Stimulated activated CD4-positive, alpha-beta T cell treated with anti-CD3 and anti-CD28 coated beads, Interleukin-15, amount 100 ng/mL, for 48 hours (primary cell): ENCODE measurements at places on chromosomes 3 and 15.

DNA sequence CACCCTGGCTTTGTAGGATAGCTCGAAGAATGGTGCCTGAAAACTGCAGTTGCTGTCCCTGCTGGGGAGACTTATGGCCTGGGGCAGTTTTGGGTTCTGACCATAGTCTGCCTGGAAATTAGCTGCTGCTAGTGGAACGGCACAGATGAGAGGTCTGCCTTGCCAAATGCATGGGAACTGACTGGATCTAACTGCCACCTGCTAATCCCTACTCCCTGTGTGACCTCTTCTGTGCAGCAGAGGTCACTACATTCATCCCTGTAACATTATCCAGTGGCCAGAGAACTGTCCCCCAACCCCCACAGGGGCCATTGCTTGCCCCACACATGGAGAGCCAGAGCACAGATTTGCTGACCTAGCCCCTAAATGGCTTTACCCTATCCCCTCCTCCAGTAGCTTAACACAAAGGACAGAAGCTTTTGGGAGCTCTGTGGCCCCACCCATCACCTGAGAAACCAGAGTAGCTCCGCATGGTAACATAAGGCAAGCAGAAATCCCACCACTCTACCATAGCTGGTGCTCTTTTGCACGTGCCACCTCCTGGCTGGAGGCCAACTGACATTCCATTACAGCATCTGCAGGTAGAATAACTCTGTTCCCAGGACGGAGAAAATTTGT, 840.0 kb downstream of the EPHA3 start:
- DNase-seq: no peak

DNA sequence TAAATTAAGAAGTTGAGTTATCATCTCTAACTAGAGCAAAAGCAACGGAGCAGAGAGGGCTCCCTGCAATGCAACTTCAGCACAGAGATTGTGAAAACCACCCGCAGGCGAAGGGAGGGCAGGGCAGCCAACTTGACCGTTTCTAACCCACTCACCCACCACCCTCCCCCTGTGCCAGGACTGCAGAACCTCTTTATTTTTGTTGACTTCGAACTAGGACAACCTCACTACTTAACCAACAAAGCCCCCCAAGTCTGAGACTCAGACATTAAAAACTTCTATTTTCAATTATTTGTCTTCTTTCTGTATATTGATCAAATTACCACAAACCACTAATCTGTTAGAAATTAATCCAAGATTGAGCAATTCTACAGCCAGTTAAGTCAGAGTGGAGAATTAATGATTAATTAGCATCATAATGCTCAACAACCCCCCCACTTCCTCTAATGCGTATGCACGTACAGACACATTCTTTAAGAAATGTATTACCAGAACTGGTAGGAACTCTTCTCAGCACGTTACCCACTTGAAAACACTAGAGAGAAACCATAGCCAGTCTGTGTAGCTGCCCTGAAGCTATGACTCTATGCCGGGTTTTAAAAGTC, 2.0 kb downstream of the MGLL start:
- DNase-seq: no peak

DNA sequence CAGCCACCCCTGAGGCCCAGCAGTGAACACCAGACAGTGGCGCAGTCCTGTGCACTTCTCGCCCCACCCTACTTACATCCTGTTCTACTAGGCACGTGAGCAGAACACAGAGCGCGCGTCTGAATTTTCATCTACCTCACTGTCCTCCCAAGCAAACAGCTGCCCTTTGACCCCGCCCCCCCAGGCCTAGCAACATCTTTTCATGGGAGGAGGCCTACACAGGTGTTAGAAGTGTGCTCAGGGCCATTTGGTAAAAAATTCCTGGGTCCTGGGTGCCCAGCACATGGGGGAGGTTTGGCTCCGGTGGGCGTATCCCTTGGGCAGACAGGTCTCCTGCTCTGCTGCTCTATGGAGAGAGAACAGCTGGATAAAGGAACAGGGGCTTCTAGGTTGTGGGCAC, 95.0 kb downstream of the MYLK start:
- no peak for DNase-seq

DNA sequence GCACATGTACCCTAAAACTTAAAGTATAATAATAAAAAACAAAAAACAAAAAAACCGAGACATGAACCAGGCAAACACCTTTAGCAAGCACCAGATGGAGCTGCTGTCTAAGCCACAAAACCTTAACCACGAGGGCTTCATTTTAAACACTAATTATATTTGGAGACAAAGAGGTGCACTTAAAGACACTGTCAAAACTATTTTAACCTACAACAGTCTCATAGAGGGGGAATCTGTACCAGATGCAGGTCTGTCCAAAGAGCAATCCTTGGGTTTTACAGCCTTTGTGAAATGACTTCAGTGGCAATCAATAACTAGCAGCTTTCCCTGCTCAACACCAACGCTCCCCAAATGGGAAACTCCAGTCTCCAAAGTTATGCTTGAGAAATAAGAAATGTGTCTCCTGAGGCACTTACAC, 115.7 kb upstream of the TSPAN3 start:
- no peak for DNase-seq

- no peak for DNase-seq
Measured at GRCh38 chr3:16514021-16514700, 662 bp upstream of the RFTN1 start.

- no peak for DNase-seq
Measured at GRCh38 chr3:81540787-81541186, 220.7 kb downstream of the GBE1 start.

DNA sequence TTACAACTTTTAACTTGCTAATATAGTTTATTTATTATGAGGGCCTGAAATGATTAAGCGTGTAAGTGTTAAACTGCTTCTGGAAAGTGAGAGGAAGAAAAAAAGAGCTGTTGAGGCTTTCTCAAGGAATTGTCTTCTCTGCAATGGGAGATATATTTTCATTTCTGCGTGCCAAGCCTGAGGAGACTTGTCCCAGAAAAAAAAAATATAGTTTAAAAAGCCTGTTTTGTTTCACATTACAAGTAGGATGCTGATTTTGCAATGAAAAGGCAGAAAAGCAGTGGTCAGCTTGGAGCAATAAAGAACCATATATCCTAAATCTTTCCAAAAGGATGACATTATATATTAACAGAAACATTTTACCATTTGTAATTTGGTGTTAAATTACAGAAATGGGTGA, 115.5 kb downstream of the GMNC start:
- DNase-seq: no peak

- no peak for DNase-seq
Measured at GRCh38 chr3:84989102-84989501, 30.3 kb downstream of the CADM2 start.
